Urinary bladder (tissue), 4 donors: ENCODE measurements at places on chromosomes 11 and 22.

DNA sequence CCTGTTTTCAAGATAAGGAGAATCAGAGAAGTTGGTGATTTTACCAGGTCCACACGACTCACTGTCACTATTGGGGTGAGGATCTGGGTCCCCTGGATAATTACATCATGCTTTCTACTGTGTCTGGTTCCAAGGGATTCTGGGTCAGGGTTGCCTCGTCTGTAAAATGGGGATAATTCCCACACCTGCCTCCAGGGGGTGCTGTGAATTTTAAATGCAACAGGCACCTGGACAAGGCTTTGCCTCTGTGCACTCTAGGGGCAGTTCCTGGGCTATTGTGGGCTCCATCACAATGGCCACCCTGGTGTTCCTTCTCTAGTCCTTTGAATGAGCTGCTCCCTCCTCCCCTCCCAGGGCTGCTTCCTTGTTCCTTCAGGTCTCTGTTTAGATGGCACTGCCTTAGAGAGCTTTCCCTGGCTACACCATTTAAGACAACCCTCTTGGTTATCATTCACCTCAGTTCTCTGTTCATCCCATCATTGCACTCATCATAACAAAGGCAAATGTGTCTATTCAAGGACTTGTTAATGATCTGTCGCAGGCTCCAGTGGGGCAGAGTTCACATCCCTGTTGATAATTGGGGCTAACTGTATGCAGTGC, 178.6 kb downstream of the MIAT start:
- no peak for DNase-seq

DNA sequence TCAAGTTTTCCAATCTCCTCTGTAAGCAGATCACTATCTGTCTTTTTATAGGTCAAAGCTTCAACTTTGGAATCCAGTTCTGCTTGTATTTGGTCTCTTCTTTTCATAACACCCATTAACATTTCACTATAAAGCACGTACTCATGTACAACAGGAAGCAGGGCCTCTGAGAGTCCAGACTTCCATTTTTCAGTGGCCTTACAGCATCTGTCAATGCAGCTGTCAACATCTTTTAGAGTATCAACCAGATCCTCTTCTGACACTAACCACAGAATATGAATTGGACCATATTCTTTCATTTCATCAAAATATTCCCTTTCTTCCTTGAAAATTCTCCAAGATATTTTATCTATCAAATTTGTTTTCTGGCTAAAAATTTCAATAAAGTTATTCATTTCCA, 24.7 kb upstream of the SLN start:
- no peak for DNase-seq

GRCh38 chr11:19458231-19458630, 217.5 kb upstream of the E2F8 start:
- DNase-seq, result no peak

DNA sequence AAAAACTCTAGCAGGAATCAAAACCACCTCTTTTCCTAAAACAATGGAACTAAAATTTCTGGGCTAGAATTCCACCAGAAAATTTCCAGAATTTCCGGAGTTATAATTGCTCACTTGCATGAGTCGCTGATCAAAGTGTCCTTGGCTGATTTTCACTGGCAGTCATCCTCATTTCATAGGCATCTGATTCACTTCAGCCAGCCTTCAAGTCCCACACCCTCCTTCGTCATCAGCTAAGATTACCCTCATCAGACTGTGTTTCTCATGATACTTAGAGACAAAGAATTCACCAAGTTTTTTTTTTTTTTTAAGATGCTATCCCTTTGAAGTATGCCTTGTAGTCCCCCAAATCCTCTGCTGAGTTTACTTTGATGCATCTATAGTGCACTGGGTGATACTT, 71.5 kb upstream of the RAB38 start:
- DNase-seq, result no peak

GRCh38 chr11:1564535-1565172, 7.4 kb downstream of the DUSP8 start:
- DNase-seq, result no peak

DNA sequence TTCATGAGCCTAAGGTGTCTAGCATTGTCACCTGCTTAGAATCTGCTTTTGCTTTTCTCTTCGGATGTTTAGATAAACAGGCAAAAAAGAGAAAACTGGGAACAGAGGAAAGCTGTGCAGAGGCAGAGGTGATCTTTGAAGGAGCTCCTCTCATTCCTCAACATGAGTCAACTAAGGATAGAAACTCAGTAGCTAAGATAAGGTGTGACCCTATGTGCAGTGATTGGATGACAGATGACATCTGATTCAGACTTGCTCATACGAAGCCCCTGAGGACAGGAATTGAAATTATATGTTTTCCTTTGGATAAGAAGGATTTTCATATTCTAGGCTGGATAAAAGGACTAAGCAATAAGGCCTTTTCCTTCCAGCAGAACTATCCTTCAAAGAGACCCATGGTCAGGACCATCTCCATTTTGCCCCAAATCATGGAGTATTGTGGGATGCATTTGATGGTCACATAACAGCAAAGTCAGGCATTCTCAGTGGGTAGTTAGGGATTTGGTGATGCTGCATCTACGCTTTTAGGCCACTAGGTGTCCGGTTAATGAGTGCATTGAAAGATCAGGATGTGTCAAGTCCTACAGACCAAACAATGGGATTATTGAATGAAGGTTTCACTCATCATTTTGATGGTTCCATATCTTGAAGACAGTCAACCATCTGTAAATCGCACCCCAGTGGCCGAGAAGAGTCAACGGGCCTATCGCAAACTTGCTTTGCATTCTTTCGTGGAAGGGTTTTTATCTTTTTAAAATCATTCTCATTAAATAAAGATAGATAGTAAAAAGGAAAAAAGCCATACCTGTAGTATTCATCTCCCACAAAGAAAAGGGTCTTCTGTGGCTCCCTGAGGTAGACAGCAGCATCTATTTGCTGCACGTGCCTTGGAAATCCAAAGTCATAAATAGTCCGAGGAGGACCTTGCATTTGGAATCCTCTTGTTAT, 32.2 kb downstream of the MMP20 start:
- DNase-seq, result no peak

- DNase-seq, result no peak
Measured at GRCh38 chr11:33248416-33248971, 8.7 kb upstream of the HIPK3 start.

DNA sequence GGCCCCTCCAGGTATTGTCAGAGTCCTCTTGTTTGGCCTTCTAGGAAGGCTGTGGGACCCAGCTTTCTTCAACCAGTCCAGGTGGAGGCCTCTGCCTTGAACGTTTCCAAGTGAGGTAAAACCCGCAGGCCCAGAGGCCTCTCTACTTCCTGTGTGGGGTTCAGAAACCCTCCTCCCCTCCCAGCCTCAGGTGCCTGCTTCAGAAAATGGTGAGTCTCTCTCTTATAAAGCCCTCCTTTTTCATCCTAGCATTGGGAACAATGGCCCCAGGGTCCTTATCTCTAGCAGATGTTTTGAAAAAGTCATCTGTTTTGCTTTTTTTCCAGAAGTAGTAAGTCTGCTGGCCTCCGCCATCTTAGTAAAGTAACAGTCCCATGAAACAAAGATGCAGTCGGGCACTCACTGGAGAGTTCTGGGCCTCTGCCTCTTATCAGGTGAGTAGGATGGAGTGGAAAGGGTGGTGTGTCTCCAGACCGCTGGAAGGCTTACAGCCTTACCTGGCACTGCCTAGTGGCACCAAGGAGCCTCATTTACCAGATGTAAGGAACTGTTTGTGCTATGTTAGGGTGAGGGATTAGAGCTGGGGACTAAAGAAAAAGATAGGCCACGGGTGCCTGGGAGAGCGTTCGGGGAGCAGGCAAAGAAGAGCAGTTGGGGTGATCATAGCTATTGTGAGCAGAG, at the start of gene CD3E:
CD3E (plus strand) TSS at position 163 of the 681 bp plus-strand sequence; CDS start at position 386, 223 bp downstream.
- no peak for DNase-seq

DNA sequence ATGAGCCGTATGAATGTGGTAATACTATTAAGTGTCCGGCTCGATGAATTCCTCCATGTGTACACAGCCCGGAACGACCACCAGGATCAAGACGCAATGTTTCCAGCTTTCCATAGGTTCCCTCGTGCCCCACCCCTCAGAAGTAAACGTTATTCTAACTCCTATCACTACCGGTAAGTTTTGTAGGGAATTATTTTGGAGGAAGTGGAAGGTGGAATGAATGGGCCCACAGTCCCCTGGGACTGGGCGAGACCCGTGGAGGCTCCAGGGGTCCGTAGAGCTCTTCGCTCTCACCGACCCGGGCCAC, 720 bp upstream of the FAR1 start:
- no peak for DNase-seq

DNA sequence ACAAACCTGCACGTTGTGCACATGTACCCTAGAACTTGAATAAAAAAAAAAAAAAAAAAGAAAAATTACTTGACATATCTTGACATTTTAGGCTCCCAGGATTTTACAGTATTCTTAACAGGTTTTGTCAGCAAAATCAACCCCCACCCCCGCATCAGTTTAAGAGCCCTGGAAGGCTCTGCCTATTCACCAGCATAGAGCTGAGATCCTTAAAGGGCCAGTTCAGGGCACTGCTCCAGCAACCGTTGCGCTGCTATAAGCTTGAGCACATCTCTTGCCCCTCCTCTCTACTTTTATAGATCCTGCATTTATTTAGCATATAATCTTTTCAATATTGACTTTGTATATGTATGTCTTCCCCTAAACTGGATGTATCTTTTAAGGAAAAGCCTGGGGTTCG, 697 bp upstream of the PAFAH1B2 start:
- DNase-seq, result peak; percentile 43

DNA sequence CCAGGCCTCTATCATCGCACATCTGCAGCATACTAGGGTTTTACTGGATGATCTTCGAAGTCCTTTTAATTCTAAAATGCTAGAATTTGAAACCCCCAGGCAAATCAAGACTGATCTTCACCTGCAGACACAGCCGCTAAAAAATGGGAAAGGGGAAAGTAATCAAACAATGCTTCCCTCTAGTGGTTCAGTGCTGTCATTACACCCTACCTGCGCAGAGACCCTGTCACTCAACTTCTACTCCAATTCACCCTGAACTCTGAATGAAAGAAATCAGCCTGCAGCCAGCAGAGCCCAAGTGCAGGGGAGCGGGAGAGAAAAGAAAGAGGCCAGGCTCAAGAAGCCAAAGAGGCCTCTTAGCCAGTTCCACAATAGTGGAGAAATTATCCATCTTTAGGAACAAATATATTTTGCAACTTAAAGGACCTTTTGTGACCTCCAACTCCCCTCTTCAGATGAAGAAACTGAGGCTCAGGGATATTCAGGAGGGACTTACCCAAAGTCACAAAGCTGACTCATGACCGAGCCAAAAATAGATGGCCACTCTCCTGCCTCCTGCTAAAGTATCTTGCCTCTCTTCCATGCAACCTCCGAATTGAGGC, 33.0 kb downstream of the SERGEF start:
- no peak for DNase-seq

DNA sequence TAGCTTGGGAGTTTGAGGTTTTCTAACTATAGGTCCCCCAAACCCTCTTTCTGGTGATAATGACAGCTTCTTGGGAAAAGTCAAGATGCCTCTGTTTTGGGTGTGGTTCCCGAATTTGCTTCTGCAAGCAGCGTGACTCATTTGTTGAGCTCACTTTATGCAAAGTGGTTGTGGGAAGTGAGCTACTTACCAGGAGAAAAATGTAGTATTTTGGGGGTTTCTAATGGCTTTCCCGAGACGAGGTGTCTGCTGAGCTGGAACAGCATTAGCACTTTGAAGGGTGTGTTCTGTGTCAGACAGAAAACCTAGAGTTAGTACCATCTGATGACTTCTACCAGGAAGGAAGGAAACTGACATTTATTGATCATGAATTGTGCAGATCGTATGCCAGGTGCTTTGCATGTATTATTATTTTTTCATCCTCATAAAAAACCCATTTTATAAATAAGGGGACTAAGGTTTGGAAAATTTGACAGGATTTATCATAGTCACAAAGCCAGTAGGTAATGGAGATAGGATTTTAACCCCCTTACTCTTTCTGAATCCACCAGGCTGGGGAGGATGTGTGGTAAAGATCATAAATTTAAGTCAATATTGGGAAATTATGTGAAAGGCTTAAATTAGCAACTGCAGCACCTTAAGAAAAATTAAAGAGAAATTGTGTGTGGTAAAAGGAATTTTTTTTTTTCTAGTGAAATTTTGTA, 108.8 kb upstream of the CD44 start:
- DNase-seq, result no peak

DNA sequence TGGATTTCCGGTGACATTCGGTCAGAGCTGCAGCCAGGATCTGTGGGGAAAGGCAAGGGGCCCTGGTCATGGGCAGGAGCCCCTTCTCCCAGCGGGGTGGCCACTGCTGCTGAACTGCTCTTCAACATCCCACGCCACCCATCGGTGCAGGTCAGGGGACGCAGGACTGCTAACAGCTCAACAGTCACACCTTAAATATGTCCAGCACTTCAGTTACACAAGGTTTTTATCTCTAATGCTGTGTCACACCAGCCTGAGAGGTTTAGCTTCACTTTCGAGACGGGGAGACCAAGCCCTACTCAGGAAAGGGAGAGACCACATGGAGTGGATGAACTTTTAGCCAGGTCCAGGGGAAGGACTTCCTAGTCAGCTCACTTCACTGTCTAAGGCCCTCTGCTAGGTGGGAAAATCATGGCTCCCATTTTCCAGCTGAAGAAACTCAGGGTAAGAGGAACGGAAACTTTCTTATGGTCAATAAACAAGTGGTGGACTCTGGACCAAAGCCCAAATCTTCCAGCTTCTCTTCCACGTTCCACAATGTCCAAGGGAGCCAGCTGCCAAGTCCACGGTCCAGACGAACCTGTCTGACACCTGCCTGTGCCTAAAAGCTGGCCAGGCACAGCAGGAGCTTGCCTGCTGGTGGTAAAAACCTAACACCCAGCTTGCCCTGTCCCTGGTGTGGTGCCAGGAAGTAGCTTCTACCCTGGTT, 21.0 kb upstream of the CHADL start:
- no peak for DNase-seq

DNA sequence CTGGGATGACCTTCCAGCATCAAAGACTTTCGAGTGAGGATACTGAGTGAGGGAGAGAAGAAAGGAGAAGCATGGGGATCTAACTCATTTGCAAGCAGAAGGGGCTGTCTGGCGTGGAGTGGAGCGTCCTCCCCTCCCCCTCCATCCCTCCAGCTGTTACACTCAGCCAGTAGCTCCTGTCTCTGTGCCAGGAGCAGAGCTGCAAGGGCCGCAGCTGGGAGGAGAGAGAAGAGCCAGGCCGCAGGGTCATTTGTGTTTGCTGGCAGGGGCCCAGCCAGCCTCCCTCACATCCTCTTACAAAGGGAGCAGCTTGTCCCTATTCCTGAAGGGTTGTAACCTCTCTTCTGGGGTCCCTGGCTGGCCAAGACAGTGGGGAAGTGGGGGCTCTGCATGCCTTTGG, 57.9 kb downstream of the NECTIN1 start:
- DNase-seq, result no peak

GRCh38 chr11:303363-303762, 4.0 kb upstream of the IFITM5 start:
- DNase-seq, result no peak

DNA sequence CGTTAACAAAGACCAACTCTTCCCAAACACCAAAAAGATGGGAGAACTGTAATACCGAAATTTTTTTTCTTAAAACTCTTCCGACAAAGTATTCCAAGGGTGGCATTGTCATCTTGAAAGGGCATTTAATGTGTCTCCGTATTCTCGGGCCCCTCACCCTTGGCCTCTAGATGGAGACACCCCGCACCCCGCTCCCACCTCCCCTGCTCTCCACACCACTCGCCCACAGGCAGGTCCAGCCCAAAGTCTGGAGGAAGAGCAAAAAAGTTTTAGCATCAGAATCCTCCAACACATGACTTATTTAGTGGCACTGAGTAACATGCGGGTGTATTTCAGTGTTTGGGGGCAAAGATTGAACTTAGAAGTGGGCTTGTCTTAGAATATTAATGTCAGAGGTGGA, 20.7 kb downstream of the SPATA19 start:
- no peak for DNase-seq

GRCh38 chr22:22895776-22896445, 8.3 kb downstream of the IGLL5 start:
- DNase-seq, result no peak
